Fibroblast of skin of right biceps (primary cell): ENCODE measurements at places on chromosomes 1 and 21.

DNA sequence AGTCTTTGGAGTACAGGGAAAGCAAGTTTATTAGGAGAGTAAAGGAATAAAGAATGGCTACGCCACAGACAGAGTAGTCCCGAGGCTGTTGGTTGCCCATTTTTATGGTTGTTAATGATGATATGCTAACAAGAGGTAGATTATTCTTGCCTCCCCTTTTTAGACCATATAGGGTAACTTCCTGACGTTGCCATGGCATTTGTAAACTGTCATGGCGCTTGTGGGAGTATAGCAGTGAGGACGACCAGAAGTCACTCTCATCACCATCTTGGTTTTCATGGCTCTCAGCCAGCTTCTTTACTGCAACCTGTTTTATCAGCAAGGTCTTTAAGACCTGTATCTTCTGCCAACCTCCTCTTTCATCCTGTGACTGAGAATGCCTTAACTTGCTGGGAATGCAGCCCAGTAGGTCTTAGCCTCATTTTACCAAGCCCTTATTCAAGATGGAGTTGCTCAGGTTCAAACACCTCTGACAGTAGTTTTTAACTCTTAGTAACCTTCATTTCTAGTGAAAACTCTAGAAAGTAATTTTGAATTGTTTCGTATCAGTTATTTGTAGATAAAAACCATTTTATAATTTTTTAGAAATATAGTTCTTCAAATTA, 26.2 kb downstream of the TCP10L start:
- no peak for DNase-seq

DNA sequence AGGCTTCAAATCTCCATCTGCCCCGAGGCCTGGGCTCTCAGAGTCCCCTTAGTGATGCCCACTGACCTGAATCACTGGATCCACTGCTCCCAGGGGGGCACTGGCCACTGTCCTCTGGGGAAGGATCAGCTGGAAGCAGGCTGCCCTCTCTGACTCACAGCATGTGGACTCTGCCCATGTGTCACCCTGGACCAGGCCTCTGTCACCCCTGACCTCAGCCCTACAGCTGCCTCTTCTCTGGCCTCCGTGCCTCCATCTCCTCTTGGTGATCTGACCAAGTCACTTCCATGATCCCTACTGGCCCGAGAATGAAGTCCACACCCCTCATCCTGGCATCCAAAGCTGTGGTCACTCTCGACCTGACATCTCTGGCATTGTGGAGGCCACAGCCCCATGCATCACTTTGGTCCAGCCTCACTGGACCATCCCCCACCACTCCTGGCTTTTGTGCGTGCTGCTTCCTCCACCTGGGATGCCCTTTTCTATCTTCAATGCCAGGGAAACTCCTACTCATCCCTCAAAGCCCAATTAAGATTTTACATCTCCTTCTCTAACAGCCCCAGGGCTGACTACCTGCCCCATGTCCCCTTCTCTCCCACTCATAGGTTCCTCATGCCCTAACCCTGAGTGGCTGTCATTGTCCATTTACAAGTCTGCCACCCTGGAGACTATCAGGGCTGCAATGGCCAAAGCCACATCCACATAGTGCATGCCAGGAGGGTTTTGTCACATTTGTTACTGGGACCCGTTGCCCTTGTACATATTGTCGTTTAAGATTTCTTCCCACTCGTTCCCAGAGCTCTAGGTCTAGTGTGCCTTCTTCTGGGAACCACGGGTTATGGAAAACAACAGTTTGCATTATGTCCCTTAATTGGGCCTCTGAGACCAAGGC, 685.0 kb downstream of the MATN1 start:
- no peak for DNase-seq

GRCh38 chr1:6007318-6008083, 15.3 kb upstream of the NPHP4 start:
- DNase-seq, result peak; percentile 80

DNA sequence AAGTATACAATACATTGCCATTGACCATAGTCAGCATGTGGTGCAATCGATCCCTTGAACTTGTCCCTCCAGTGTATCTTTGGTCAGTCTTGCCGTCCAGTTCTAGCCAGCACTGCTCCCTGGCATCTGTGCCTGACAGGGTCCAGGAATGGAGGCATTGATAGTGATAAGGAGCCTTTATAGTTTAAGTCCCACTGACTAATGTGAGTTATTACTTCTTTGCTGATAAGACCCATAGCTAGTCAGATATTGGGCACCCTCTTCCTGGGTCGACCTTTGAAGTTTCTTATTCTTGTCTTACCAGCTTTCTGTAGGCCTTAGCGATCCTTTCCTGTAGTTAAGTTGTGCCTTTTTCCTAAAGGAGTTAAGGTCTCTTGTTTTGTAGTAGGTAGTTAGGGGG, 13.0 kb downstream of the UCK2 start:
- no peak for DNase-seq

GRCh38 chr1:241592273-241592958, 47.8 kb downstream of the CHML start:
- DNase-seq, result peak; percentile 69

DNA sequence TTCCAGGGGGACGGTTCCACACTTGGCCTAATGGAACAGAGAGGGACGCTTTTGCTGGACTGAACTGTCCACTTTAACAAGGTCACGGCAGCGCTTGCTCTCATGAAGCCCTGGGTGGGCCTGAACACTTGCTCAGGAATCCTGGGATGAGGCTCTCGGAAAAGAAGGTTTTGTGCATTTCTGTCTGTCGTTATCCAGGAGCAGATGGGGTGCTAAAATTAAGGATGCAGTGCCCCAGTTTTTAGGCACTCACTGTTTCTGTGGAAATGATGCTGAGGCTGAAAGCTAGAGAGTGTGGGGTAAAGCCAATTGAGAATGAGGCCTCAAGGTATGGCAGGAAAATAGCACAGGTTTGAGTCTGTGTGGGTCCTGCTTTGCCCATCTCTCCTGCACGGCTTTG, 111.0 kb downstream of the DAB1 start:
- DNase-seq, result no peak

DNA sequence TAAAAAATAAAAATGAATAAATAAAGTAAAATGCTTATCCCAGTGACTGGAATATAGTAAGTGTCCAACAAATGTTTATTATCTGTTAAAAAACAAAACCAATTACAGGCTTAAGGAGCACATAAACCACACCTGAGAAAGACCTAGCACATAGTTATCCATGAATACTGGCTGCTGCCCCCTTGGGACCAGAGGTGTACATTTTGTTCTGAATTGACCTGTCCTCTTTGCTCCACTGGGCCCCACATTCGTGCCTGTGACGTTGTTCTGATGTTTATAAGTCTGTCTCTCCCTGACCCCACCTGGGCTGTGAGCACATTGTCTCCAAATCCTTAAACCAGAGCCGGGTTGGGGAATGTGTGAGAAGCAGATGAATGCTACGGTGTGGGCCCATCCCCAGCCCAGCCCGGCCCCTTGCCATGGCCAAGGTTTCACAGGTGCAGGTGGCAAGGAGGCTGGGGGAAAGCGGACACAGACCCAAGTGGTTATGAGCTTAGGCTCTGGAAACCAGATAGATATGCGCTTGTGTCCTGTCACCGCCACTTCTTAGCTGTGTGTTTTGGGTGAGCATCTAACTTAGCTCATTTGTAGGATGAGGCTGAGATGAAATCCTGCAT, 29.1 kb downstream of the OPRD1 start:
- no peak for DNase-seq

- peak; percentile 94 for DNase-seq
Observed at GRCh38 chr1:23369335-23370013, at the start of gene ZNF436. Gene ZNF436, minus strand, starts transcription at chr1:23369836. Its CDS starts 1,831 bp downstream, at chr1:23368005.

DNA sequence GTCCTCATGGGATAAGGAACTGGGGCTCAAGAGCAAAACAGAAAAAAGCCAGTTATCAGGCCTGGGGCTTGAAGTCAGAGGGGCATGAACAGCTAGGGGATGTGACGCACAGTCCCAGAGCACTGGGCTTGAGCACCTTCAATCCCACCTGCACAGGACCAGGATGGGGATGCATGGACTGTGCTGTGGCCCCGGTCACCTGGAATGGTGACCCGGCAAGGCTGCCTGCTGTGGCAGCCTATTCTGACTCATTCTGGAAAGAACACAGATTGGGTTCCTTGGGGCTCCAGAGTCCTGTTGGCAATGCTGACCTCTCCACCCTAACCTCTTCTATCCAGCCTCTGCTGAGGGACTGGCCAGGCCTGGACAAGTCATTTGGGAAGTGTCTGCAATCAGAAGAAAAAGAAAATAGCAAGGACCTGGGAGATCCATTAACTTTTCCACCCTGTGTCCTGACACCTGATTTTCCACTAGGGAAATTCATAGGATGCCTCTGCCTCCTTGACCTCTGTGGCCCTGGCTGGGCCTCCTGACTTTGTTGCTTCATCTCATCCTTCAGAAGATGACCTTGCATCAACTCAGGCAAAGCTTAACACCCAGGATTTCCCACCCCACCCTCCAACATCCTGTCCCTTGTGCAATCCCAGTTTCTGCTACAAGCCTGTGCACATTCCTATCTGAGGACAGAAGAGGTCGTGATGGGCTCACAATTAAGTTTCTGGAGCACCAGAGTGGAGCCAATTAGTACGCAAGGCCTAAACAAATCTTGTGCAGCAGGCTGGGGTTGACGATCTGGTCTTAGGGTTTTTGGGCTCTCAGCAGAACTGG, 17.9 kb upstream of the FMOD start:
- DNase-seq, result peak; percentile 81

DNA sequence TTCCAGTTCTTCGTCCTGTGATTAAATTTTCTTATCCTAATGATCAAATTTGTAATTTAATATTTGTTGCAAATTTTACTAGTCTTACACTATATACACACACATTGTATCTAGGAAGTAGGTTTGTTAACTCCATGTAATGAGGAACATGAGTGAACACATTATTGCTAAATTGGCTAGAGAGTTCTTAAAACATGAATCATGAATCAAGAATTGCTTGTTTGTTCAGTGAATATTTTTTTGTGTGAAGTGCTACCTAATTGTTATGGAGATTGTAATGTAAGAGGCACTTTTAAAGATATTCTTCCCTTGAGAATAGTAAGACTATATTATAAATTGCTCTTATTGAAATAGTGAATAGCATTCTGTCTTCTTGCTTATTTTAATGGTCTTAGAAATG, 4.6 kb downstream of the GPSM2 start:
- DNase-seq, result peak; percentile 44

- no peak for DNase-seq
Observed at GRCh38 chr1:236837897-236838296, 42.8 kb downstream of the MTR start.

DNA sequence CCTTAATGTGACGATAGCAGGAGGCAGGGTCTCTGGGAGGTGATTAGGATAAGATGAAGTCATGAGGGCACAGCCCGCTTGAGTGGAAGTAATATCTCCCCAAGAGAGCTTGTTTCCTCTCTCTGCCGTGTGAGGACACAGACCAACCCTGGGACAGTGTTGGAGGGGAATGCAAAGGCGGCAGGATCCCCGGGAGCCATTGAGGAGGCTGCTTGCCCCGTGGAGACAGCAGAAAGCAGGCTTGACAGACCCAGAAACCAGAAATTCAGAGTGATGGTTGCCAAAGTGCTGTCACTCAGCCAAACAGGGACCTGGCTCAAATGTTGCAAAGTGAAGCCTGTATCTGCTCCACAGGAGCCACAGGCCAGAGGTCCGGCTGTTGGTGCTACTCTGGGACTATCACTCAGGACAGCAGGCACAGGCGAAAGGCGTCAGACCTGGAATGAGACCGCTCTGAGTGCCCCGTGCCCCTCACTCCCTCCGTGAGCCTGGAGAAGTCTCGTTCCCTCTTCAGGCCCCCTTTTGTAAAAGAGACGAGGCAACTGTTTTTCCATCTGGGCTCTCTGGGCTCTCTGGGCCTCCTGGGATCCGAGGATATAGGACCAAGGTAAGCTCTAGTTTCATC, 96.6 kb upstream of the VANGL1 start:
- DNase-seq, result no peak

- no peak for DNase-seq
Observed at GRCh38 chr1:109474697-109475096, 8.4 kb downstream of the SYPL2 start.

- no peak for DNase-seq
Observed at GRCh38 chr21:41800425-41801320, 33.8 kb upstream of the RIPK4 start.

DNA sequence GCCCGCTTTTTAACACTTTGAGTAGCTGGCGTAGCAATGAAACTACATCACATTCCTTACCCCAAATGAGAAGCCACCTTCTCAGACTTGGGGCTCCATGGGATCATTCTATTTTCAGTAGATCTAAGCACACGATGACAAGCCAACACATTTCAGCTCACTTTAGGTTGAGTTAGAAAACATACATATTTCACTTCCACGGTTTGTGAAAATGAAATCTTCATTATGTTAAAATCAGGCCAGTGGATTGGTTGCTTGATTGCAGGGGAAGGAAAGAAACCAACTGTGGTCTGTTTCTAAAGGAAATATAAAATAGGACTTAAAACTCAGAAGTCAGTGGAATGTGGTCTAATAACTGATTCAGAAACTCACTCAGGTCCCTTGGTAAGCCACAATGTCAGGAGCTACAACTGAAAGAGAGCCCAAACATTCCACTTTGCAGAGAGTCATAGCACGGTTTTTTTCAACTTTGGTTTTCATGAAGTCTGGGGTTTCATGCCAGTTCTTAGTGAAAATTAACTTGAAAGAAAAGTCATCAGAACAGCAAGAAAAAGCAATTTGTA, 82.3 kb upstream of the TIAM1 start:
- peak; percentile 63 for DNase-seq

GRCh38 chr1:204889681-204890383, 19.2 kb downstream of the NFASC start:
- peak; percentile 57 for DNase-seq

GRCh38 chr1:34398916-34399275, 222.2 kb downstream of the C1orf94 start:
- DNase-seq, result no peak

- no peak for DNase-seq
Observed at GRCh38 chr1:153921080-153921802, 1.5 kb downstream of the GATAD2B start.

DNA sequence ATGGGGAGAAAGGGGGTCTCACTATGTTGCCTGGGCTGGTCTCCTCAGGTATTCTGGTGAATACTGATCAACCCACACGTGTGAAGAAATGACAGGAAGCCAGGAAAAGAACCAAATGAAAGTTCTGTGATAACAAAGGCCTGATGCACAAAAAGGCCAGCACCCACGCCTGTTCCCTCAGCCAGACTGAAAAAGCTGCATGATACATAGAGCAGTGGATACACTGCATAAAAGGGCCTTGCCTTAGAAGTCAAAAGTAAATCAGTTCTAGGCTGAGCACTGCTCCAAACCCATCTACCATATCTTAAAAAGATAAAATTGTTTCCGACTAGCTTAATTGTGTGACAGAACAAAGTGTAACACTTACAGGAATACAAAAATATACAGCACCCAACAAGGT, 36.9 kb upstream of the PSMG1 start:
- no peak for DNase-seq

- DNase-seq, result no peak
Observed at GRCh38 chr1:184110272-184111204, 59.0 kb downstream of the TSEN15 start.

GRCh38 chr1:153957744-153958110, 685 bp downstream of the CRTC2 start:
- no peak for DNase-seq

GRCh38 chr1:38657207-38657840, 202.2 kb downstream of the RRAGC start:
- DNase-seq, result no peak
